ENCODE measurements at places on chromosomes 3 and 15. TPM values are rescaled to one million over a fixed set of nuclear protein-coding genes. Genes with fewer than 3 reads are reported as not detected.

DNA sequence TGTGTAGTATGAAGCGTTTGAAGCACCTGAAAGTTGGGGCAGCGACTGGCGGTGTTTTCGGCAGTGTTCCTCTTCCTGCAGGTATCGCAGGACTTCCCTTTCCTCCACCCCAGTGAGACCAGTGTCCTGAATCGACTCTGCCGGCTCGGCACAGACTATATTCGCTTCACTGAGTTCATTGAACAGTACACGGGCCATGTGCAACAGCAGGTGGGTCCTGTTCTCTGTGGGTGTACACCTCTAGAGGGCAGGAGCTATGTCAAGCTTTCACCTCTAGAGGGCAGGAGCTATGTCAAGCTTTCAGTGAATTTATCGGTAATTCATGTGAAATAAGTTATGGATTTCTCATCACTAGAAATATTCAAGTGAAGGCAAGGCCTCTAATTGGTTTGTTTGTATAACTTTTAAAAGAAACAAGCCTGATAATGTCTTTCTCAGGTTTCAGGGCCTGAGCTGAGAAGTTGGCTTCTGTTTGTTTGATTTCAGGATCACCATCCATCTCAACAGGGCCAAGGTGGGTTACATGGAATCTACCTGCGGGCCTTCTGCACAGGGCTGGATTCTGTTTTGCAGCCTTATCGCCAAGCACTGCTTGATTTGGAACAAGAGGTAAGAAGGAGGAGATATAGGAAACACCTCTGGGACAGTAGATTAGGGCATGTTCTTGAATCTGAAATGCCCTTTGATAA, 5.3 kb downstream of the TUBGCP4 start:
- DNase-seq: peak; percentile 37

- no peak for DNase-seq
These were observed 576.7 kb downstream of the CADM2 start for GRCh38 chr3:85535517-85535916.

GRCh38 chr3:151620071-151620470, 113.7 kb upstream of the AADACL2 start:
- DNase-seq: no peak

DNA sequence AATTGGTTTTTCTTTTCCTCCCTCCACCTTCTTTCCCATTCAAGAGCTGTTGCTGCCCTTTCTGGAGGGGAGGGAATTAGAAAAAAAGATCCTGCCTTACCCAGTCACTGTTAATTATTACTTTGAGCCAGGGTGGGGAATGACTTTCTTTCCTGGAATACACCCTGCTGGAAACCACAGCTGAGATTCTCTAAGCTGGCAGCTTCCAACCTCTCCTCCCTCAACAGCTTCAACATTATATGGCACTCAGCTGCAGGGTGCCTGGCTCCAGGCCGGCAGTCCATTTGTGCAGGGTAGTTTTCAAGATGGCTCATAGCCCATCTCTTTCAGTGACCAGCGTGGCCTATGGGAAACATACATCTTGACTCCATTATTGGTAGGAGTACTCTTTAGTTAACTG, 105.8 kb downstream of the UBE3A start:
- DNase-seq: no peak

GRCh38 chr3:30996467-30996866, 102.0 kb upstream of the GADL1 start:
- DNase-seq: no peak

GRCh38 chr3:188578576-188579363, 424.8 kb downstream of the LPP start:
- no peak for DNase-seq

DNA sequence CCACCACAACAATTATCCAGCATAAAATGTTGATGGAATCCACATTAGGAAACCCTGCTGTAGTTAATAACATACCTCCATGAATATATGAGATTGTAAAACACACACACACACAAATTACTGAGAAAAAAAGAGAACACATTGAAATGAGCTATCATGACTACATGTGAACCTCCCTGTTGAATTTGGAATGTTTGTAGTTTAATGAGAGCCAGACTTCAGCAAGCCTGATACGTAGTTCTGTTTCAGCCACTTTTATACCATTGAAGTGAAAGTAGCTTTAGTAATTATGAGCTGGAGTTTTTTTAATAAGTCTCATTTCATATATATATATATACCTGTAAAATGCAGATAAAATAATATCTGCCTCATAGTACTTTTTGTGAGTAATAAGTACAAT, 1146.4 kb downstream of the NAALADL2 start:
- DNase-seq: no peak

DNA sequence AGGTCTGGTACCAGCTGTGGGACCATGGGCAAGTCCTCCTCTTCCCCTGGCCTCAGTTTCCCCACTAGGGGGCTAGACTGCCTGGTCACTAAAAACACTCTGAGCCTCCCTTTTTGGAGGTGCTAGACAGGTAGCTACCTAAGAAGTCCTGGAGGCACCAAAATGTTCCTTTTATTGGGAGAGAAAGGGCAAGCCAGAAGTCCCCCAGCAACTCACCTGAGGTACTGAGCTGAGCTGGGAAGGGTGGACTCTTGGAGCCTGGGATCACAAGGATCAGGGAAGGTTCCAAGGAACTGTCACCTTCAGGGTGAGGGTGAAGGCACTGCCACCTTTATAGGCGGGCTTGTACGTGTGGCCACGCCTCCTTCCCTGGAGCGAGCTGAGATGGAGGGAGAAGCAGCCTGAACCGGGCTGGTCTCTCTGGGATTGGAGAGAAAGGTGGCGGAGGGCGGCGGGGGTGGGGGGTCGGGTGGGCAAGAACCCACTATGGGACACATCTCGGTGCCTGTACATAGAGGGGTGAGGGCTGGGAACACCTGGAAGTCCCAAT, at the start of gene CYP1A1:
Gene CYP1A1, minus strand, starts transcription at position 304 of the 550 bp plus-strand sequence. CDS start 2,431 bp downstream, outside the sequence.
- peak; percentile 28 for DNase-seq

DNA sequence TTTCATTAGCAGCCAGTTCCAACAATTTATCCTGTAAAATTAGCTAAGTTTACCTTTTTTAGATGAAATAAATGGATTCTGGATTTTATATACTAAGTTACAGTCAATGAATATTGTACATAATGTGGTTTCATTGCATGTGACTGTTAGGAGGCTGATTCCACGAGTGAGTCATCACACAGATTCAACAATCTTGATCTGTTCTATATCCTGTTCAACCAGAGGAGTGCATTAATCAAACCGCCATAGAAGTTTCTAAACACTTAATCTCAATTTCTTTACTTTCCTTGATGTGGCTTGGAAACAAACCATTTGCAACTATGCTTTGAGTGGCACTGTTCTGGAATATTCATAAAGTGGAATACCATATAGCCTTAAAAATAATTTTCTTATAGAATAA, 15.3 kb downstream of the DNAJC13 start:
- DNase-seq: no peak

DNA sequence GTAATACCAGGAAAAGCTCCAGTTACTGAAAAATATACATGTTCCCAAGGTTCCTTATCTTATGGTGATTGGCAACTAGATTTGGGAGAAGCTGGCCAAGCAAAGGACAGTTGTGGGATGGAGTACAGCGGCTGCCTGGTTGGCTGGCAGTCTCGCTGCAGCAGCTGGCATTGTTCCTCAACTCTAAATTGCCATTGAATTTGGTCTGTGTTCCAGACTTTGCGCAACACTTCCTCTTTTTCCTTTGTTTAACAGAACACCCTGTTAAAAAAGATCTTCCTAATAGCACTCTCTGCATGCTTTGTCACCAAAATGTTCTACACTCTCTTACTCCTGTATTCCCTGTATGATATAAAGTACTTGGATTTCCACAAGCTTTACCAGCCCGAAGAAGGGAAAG, 420.6 kb upstream of the RBMS3 start:
- DNase-seq: no peak

DNA sequence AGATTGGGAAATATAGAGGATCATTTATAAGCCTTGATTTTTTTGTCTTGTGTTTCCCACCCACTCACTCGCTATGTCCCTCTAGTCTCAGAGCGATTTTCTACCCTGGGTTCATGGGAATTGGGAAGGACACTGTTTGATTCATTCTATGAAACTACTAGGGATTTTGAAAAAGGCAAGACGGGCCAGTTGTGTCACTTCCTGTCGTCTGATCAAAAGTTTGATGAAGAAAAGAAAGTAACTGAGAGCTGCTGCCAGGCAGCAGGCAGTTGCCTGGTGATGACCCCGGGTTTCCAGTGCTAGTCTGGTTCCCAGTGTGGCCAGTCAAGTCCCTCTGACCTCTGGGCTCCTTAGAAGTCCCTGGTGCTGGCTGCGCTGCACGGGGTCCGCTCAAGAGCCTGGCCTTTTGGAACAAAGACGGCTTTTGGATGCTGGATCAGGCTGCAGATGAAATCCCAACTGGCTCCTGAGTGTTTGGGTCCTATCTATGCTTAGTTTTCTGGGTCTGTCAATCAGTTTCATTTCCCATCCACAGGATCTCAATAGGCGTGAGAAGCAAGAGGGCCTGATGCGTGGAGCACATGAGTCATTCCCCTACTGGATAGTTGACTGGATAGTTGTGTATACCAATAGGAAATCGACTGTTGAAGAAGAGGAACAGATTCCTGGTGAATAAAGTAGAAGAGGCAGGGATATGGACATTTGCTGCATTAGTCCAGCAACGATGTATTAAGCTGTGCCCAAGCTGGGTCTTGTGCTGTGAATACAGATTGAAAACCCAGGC, 89.7 kb downstream of the EEFSEC start:
- no peak for DNase-seq

DNA sequence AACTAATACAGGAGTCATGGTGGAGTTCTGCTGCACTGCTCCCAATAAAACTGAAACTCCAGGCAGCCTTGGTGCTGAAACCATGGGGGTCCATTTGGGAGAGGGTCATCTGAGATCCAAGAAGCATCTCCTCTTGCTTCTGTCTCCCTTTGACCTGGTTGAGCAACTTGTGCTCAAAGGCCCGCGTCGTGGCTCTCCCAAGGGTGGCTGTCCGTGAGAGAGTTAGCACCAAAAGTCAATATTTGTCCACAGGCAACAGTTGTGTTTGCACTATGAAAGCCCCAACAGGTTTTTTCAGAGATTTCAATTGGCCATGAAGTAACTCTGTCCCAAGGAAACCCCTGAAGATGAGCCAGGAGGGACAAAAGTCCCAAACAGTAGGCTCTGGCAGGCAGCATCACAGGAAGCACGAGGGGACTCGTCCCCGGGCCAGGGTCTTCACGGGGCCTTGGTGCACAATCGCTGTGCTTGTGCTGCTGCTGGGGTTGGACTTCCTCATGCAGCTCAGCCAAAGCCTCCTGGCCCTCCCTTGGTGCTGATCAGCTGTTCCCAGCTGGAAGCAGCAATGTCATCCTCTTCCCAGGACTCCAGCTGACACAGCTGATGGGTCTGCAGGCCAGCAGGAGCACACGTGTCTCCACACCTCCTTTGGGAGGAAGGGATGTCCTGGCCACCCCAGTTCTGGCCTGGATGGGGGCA, 39.4 kb upstream of the WNT5A start:
- DNase-seq: no peak

DNA sequence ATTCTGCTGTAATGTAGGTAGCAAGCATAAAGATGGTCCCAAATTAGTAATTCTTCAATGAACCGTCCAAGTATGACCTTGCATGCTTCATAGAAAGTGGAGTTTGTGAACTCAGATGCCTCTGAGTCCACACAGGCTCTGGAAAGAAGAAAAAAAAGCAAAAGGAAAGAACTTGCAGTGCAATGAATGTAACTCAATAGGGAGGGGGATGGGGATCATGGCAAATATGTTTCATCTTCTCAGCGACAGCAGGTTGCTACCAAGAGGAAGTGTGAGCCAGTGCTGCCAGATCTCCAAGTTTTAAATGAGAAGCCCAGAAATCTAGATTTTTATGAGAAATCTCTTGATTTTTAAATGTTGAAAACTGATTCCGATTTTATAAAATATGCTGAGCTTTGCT, 50.3 kb downstream of the IL20RB start:
- DNase-seq: no peak

GRCh38 chr3:14539742-14540491, at the start of gene GRIP2:
TSS of gene GRIP2 (minus strand) at chr3:14540342. CDS start at chr3:14540308, 34 bp downstream.
- DNase-seq: no peak

- DNase-seq: no peak
These were observed 123.2 kb downstream of the BDH1 start for GRCh38 chr3:197432384-197433127.

DNA sequence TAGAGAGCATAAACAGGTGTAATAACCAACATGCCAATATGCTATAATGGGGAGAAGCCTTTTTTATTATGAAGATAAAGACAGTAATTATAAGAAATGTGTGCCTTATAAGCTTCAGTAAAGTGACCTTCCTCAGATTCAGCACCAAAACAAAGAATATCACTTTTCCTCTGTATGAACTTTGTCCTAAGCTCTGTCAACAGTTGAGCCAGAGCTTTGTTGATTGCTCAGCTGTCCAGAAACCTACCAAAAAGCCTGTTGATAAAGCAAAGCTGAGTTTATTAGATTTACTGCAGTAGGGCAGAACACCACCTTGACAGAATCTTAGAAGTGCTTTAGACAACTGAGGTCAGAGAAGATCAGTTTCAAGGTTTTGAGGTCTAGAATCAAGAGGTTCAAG, 635.3 kb downstream of the EDEM1 start:
- no peak for DNase-seq

DNA sequence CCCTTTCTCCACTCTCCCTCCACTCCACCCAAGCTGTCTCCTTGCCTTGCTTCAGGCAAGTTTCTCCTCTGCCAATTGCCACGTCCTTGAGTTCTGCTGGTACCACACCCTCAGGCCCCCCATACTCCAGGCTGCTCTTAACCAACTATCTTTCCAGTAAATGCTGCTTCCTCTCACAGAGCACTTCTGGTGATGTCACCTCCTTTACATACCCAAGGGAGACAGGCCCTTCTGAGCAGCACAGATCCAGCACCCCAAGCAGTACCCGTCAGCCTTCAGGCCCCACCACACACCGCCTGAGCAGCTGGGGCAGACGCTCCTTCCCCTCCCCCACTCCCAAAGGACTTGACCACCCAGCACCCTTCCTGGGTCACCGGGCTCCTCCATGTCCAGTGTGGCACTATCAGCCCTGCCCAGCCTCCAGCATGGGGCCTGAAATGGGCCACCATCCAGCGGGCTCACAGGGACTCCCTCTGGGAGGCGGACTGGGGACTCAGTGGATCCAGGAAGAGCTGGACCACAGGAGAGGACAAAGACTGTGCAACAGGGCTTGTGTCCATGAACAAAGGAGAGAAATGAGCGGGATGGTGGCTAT, 50.2 kb downstream of the KLF15 start:
- no peak for DNase-seq

GRCh38 chr3:133843634-133844033, 38.0 kb downstream of the SRPRB start:
- DNase-seq: no peak

- DNase-seq: no peak
These were observed 93.1 kb upstream of the RPL32 start for GRCh38 chr3:12934431-12934830.

- DNase-seq: no peak
These were observed 131.0 kb upstream of the KLHL25 start for GRCh38 chr15:85925649-85926237.

SLC9A9 gene
- 7.9 TPM for total RNA-seq

CCDC39 gene
- total RNA-seq: 0.46 TPM

NR1I2 gene
- total RNA-seq: 0.23 TPM

SV2B gene
- 0.26 TPM for total RNA-seq

NCEH1 gene
- total RNA-seq: 6.6 TPM

TM4SF18 gene
- 57.4 TPM for total RNA-seq

LYZL4 gene
- total RNA-seq: not detected

MFN1 gene
- total RNA-seq: 30.7 TPM

MAGEL2 gene
- total RNA-seq: 4.5 TPM

KBTBD8 gene
- 6.3 TPM for total RNA-seq

VGLL3 gene
- total RNA-seq: 0.36 TPM
